ENCODE measurements at places on chromosomes 1 and 21. TPM values are rescaled to one million over a fixed set of nuclear protein-coding genes. Genes with fewer than 3 reads are reported as not detected.

DNA sequence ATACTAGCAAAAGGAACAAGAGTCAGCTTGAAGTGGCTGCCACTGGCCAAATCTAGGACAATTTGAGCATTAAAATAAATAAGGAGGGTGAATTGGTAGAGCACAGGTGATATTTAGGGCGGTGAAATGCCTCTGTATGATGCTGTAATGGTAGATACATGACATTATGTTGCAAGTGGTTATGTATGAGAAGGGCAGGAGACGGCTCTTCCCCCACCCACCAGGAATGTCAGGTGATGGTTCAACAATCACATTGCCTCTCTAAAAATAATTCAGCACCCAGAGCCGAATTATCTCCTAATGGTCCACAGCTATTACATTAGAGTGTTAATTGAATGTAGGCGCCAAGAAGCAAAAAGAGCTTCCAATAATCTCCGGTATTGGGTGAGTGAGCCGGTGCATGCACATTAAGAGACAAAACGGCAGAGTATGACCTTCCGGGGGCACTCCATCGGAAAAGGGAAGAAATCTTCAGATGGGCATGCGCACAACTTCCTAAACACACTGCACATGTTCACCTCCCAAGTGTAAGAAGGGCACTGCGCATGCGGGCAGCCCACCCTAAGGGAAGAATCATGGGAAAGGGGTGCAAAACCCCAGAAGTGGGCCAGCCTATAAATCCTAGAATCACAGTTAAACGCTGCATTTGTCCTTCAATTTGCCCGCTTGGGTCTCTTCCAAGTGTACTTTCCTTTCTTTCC is 6.8 kb upstream of the IFNAR1 start:
- no peak for DNase-seq

NTPCR gene
- 53.1 TPM for total RNA-seq

TMCO4 gene
- total RNA-seq = 15.4 TPM

- no peak for DNase-seq
Measured at GRCh38 chr1:201269900-201270410, 13.4 kb upstream of the PKP1 start.

GRCh38 chr1:203528063-203528462 is 34.1 kb downstream of the OPTC start:
- DNase-seq = no peak

DNA sequence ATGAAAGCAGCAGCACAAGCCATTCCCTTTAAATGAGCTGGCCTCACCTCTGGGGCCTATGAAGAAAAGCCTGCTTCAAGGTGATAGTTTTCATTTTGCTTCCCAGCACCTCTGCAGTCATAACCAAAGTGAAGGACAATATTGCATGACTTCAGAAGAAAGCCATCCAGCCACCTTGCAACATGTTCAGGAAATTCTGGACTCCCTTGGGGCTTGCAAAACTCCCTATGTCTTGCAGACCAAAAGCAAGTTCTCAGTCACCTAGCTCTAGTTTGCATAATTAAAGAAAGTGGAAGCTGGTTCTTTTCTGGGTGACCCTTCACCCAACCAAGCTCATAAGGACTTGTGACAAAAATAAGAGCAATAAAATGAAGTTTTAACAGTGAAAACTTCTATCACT is 87.6 kb downstream of the GFI1 start:
- no peak for DNase-seq

DNA sequence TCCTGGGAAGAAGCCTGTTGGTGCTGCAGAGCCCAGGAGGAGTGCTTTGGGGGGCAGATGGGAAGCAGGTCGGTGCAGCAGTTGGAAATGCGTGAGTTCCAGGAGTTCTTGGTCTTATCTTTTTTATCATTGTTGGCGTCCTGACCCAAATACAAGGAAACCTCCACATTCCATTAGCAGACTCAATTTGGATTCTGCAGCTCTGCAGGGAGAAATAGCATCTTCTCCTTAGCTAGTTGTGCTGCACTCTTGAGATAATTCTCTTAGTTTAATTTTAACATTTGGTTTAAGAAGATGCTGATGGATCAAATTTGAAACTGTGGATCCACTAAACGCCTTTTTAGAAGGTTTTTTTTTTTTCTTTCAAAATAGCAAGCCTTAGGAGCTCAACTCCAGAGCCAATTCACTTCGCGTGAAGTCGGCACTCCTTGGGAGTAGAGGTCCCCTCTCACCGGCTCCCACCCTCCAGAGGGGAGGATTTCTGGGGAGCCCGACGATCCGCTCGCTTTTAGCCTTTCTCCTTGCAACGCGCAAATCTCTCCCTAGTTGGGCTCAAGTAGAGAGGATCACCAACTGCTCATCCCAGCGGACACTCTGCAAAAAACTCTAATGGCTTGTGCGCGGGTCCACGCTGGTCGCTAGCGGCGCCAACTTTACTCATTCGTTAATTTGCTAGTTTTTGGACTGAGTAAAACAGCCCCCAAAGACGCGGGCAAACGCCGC is 1.3 kb downstream of the PLD5 start:
- no peak for DNase-seq

DNA sequence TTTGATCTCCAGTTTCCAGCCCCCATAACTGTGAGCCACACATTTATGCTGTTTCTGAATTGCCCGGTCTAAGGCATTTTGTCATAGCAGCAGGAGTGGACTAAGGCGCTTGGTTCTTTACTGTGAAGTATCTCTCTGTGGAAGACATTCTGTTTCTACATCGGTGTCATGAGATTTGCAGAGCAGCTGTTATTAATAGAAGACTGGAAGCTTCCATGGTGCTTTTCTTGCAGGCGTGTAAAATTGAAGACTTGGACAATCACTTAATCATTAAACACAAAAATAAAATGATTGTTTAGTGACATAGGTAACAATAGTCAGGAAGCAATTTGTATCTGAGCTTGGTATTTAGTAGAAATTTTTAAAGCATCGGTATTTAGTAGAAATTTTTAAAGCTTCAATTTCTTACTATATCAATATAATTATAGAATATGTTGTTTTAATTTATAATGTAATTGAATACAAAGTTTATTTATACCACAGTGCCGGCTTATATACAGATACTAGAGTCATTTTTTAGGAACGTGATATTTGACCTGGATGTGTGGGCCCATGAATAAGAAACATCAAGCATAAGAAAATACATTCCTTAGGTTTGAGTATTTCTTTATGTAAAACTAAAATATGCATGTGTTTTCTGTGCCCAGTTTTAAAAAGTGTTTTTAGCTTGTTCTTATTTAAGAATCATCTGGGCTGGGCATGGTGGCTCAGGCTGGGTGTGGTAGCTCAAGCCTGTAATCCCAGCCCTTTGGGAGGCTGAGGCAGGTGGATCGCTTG is 60.6 kb upstream of the COL6A1 start:
- no peak for DNase-seq

GRCh38 chr1:22831729-22832413 is 121.2 kb downstream of the EPHB2 start:
- DNase-seq = no peak

DNA sequence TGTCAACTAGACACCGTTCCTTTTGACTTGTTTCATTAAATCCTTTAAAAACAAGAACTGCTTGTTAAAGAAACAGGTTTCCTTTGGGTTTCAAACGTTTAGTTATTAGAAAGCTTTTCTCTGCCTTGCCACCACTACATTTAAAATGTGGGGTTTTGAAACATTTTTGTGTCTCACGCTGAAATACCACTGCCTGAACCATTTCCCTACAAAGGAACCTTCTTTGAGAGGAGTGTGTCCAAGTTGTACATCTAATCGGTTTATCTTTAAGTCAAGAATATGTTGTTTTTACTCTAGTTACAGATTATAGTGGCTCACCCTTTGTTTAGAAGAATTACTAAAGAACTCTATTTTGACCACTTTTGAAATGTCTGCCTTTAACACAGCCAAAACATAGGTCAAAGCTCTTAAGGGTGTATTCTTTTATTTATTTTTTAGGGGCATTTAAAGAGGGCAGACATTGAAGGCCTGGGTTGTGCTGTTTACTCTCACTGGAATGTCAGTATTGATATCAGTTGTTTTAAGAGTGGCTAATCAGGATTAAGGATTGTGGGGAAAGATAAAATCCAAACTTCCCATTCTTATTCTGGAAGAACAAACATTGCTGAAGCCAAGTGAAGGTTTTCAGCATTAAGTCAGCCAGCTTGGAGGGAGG is 143.4 kb downstream of the GALNT2 start:
- no peak for DNase-seq

CFHR2 gene
- total RNA-seq = not detected

DNA sequence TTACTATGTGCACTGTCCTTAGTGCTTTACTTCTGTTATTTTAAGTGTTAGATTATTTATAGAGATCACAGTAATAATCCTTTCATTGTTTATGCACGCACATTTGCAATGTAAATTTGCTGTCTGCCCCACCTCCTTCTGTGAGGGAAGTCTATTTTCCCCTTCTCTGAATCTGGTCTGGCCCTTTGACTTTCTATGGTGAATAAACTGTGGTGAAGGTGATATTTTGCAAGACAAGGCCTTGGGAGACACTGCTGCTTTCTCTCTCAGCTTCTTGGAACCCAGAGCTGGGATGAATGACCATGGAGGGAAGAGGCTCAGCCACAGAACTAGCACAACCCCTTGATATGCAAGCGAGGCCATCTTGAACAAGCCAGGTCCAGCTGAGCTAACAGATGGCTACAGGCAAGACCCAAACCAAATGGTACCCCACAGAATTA is 156.3 kb downstream of the ST6GALNAC3 start:
- DNase-seq = no peak

Measured in activated naive CD4-positive, alpha-beta T cell treated with anti-CD3 and anti-CD28 coated beads for 36 hours (primary cell).